Iris pigment epithelial cell (primary cell): ENCODE measurements at places on chromosomes 1 and 21.
A peak's percentile ranks its signal among the peaks of the same experiment; 100 is the strongest.

- DNase-seq: peak; percentile 40
Observed at GRCh38 chr1:62082456-62083363, 111.9 kb upstream of the L1TD1 start.

- DNase-seq: no peak
Observed at GRCh38 chr1:156809281-156809680, 7.4 kb downstream of the SH2D2A start.

DNA sequence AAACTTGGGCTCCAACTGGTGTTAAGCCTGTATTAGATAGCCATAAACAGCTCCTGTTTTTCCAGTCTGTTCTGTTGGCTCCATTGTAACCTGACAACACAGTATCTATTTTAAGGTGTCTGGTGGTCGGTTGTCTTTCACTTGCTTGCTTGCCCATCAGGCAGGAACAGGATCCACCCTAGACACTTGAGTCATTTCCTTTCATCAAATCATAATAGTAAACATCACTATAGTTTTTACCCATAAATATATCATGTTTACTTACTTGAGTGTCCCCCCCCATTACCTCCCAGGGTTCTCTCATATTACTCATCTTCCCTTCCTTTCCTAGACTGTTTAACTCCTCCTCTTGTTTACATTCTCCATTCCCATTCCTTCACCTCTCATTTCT is 2.9 kb downstream of the DDI2 start:
- DNase-seq: peak; percentile 90

- peak; percentile 95 for DNase-seq
Observed at GRCh38 chr1:81800695-81801650, at the start of gene ADGRL2. Gene ADGRL2, plus strand, starts transcription at chr1:81800934. Its CDS starts 36,051 bp downstream, at chr1:81836985.

GRCh38 chr1:22338071-22338765 is 113.4 kb upstream of the ZBTB40 start:
- DNase-seq: no peak

- DNase-seq: no peak
Observed at GRCh38 chr21:21286170-21286798, 288.1 kb downstream of the NCAM2 start.

DNA sequence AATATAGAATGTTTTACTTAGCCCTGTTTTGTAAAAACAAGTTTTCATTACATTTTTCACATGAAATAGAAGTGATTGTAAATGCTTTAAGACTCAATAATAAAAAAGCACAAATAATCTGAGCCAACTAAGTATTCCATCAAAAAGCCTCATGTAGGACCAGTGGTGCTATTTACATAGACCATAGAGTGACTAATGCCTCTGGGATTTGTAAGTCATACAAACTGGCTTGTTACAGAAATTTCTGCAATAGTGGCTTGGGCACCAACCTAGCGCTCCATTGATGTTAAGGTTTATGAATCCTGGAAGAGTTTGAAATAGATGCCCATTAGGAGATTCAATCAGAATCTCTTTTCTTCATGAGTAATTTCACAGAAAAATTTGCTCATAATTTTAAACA is 31.9 kb downstream of the ZMYM1 start:
- peak; percentile 89 for DNase-seq

GRCh38 chr1:66489151-66489550 is 44.8 kb upstream of the SGIP1 start:
- peak; percentile 70 for DNase-seq

- no peak for DNase-seq
Observed at GRCh38 chr1:228768355-228769000, 33.2 kb downstream of the RHOU start.

GRCh38 chr1:42942444-42942843 is 16.2 kb downstream of the SLC2A1 start:
- DNase-seq: no peak

GRCh38 chr1:59458884-59459283 is 162.0 kb downstream of the FGGY start:
- DNase-seq: no peak

DNA sequence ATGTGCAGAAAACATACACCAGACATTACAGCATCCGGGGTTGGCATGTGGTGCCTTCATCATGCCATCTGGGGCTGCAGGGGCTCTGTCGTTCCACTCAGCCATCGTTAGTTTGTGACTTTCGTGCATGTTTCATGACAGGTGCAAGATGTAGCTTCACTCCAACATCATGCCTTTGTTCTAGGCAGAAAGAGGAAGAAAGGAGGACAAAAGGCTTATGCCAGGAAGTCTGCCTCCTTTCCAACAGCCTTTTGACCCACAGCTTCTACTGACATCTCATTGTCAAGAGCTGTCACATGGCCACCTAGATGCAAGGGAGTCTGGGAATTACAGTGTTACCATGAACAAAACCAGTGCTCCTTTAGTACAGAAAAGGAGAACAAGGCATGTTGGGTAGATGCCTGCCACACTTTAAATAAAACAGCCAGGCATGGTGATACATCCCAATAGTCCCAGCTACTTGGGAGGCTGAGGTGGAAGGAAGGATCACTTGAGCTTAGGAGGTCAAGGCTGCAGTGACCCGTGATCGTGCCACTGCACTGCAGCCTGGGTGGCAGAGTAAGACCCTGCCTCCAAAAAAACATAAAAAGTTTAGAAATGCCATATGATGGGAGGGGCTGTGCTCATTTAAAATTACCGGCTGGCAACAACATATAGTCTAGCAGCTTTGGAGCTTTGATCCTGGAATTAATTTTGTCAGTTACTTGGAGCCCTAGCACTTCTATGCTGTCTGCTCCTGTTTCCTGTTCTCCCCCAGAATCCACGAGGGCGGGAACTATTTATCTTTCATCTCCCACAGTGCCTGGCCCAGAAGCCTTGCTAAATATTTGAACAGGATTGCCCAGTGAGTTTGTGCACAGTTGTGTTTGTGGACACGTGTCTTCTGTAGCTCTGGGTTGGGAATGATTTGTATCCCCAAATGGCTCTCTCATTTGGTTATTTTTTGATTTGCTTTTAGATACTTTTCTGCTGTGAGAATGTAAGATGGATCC is 7.4 kb downstream of the DOP1B start:
- no peak for DNase-seq

DNA sequence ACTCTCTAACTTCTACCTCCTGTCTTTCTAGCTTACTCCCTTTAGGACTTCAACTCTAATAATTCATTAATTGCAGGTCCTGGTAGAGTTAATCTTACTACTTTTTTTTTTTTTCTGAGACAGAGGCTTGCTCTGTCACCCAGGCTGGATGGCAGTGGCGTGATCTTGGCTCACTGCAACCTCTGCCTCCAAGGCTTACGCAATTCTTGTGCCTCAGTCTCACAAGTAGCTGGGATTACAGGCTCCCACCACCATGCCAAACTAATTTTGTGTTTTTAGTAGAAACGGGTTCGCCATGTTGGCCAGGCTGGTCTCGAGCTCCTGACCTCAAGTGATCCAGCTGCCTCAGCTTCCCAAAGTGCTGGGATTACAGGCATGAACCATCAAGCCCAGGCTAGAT is 15.7 kb downstream of the BTBD8 start:
- no peak for DNase-seq

- peak; percentile 95 for DNase-seq
Observed at GRCh38 chr1:20792196-20792595, 5.1 kb upstream of the HP1BP3 start.

- DNase-seq: peak; percentile 52
Observed at GRCh38 chr1:225453797-225454648, 26.2 kb upstream of the LBR start.

DNA sequence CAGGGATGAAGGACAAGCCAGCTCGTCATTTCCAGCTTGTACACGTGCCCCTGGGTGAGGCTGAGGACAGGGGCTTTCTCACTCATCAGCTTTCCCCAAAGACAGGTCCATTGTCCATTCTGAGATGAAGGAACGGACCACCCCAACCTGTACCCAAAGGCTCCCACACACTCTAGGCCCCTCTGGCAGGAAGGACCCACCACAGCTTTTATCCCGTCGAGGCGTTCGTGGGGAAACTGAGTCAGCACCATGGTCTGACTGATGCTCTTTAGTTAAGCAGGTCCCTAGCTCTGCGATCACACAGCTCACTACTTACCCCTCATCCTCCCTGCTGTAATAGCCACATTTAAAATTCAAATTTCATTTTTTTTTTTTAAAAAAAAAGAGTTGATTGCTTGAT is 117.3 kb downstream of the AJAP1 start:
- DNase-seq: no peak

DNA sequence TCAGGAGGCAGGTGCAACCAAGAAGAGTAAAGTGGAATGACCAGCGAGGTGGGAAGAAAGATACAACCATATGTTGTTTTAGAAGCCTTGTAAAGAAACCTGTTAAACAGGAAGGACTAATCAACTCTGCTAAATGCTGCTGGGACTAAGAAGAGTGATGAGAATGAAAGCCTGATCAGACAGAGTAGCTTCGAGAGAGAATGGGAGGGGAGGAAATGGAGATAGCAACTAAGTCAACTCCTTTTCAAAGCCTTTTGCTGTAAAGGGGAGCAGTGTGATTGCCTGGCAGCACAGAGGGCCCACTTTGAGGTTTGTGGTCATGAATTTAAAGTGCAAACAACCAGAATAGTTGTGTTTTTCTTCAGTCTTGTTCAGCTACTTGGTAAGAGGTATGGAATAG is 31.4 kb downstream of the SLC30A7 start:
- DNase-seq: no peak

DNA sequence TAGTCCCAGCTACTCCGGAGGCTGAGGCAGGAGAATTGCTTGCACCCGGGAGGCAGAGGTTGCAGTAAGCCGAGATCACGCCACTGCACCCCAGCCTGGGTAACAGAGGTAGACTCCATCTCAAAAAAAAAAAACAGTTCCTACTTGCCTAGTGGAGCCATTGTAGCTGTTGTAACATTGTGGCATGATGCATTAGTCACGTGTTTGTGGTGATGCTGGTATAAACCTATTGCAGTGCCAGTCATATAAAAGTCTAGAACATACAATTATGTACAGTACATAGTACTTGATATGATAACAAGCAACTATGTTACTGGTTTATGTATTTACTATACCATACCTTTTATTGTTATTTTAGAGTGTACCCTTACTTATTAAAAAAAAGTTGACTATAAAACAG is 16.2 kb downstream of the KYAT3 start:
- no peak for DNase-seq

GRCh38 chr1:155184351-155184811 is 10.7 kb downstream of the TRIM46 start:
- DNase-seq: no peak

GRCh38 chr1:46193285-46193684 is 4.9 kb downstream of the POMGNT1 start:
- DNase-seq: no peak

- no peak for DNase-seq
Observed at GRCh38 chr1:80632284-80632683, 1168.5 kb upstream of the ADGRL2 start.

- peak; percentile 94 for DNase-seq
Observed at GRCh38 chr1:112866151-112866550, 89.8 kb downstream of the SLC16A1 start.

- DNase-seq: no peak
Observed at GRCh38 chr1:64754173-64754572, 9.3 kb downstream of the RAVER2 start.

DNA sequence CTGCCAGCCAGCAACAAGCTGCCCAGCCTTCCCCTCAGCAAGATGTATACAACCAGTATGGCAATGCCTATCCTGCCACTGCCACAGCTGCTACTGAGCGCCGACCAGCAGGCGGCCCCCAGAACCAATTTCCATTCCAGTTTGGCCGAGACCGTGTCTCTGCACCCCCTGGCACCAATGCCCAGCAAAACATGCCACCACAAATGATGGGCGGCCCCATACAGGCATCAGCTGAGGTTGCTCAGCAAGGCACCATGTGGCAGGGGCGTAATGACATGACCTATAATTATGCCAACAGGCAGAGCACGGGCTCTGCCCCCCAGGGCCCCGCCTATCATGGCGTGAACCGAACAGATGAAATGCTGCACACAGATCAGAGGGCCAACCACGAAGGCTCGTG is 13.3 kb upstream of the PIGV start:
- no peak for DNase-seq

DNA sequence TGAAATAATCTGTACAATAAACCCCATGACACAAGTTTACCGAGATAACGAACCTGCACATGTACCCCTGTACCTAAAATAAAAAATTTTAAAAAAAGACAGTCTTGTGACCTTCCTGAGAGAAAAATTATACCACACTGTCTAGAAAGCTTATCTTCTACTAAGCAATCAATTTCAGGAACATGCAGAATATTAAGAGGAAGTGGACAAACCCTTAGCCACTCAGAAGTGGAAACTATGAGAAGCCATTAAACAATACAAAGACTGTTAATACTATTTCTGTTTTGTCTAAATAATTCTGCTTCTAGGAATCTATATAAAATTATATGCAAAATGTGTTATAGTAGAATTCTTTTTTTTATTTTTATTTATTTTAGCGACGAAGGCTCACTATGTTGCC is 93.9 kb downstream of the ADAMTS1 start:
- DNase-seq: no peak

DNA sequence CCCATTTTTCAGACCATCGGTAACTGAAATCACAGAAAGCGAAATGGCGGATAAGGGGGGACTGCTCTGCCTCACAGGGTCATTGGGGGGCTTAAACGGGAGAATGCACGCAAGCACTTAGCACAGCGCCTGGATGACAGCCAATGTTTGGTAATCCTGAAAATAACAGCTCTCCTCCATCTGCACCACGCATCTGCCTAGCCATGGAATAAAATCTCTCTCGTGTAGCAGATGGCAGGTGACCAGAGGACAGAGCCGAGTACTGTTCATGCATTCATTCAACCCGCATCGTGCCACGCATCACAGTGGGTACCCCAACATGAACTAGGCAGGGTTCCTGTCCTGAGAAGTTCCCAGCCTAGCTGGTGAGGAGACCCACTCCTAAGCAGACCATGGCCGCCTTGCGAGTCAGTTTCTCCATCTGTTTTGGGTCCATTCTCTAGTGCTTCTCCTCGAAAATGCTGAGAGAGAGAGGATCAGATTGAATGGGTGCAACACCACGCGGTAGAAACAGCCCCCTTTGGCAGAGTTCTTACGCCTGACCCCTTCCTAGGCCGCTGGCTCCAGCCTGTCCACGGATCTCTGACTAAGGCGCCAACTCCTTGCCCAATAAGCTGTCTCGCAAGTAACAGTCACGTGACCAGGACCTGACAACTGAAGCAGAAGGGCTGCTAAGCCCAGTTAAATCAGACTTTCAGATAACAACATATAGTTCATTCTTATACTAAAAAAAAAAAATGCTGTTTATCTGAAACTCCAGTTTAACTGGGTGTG is 7.3 kb downstream of the SLC1A7 start:
- DNase-seq: peak; percentile 56

DNA sequence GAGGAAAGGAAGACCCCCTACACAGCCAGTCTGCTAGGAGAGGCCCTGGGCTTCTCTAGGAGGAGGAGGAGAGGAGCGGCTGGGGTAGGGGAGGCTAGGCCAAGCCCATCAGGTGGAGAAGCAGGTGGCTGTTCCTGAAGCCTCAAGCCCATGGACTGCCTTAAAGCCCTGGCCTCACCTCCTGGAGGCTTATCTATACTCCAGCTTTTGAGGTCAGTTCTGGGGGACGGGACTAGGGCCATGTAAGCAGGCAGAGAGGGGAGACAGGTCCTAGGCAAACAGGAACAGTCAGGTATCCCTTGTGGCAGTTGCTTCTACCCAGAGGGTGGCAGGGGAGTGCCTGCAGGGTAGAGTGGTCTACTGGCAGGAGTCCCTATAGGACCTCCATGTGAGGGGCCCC is 40.6 kb downstream of the KCNC4 start:
- no peak for DNase-seq
